ENCODE measurements at places on chromosomes 2 and 18.
A peak's percentile ranks its signal among the peaks of the same experiment; 100 is the strongest.

DNA sequence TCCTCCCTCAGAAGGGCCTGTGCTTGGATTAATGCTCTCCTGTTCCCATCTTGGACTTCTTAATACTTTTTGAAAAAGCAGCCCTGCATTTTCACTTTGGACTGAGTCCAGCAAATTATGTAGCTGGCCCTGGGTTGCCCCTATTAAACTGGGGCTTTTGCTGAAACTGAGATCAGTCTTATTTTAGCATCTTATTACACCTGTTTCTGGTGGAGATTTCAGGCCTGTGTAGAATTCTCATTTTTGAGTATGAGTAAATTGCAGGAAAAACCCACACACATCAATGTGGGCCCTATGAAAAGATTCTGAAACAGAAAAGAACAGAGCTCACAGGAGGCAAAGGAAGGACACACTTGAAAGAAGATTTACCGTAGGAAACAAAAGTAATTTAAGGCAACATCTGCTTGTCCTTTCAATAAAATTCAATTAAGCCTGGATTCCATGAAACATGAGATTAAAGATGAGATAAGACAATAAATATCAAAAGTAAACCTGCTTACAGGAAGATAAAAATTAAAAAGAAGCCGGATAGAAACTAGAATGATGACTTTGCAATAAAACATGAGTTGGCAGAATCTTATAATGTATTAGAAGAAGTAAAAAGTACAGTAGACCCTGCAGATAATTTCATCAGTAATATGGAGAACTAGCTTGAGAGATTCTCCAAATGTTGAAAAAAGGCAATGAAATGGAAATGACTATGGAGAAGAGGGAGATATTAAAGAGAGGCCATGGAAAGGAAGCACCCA is 90.7 kb upstream of the GCFC2 start:
- DNase-seq = no peak

DNA sequence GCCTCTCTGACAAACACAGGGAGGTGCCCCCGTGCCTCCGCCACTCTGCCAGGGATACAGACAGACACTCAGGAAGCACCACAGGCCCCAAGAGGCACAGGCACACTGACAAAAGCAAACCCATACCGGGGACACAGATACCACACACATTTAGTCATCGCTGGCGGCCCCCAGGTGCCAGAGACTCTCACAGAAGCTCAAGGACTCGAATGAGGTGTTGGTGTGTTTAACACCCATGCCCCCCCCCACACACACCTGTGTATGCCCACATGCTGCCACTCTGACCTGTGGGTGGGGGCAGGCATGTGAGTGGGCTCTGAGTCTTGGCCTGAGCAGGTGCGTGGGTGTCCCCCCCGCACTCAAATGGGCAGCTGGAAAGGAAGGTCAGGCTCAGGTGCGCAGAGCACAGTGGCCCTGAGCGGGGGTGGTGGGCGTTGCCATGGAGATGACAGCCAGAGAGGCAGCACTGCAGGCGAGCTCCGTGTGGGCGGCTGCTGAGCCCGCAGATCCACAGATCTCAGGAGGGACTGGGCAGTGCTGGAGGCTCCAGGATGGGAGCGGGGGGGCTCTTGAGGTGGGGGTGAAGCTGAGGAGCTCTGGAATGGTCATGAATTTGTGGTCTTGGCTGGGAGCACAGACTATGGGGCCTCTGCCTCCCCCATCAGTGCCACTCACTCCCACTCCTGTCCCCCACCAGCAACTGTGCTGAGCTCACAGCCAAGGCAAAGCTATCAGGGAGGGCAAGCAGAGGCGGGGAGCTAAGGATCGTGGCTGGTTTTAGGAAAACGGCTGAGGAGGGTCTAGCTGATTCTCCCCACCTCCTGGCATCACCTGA is 73.9 kb upstream of the TAF1B start:
- no peak for DNase-seq

DNA sequence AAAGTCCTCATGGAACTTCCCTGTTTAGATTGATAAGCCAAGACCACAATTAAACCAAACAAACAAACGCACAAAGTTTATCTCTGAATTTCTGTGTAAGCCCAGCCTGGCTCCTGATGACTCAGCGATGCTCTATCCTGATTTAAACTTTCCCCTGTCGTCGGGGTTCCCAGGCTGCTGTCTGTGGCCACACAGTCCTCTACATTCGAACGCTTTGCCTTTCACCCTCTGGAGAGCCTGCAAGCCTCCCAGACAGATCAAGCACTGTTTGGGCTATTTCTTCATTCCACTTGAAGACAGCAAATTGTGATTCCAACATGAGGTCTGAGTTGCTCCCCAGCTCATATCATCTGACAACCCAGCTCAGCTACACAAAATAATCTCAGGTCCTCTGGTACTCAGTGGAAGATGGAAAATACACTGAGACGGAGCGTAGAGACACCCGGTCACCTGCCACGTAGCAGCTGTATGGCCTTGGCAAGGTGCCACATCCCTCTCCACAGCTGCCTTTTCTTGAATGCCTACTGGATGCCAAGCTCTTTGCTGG is 51.2 kb downstream of the CYRIA start:
- DNase-seq = no peak

- DNase-seq = no peak
Observed at GRCh38 chr2:7031547-7032245, 114.5 kb downstream of the RNF144A start.

DNA sequence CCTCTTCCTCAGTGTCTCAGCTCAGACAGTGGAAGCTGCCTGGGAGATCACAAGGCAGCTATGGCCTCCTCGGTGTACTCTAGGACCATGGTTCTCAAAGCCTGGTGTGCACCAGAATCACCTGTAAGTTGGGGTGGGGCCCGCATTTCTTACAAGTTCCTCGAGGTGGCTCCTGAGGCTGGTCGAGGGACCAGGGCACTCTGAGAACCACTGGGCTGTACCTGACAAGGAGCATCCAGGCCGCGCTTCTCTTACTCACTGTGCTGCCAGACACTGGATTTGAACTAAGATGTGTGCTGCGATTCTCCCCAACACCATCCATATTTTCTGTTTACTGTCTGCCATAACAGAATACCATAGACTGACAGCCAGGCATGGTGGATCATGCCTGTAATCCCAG is 59.5 kb downstream of the DIPK1C start:
- no peak for DNase-seq

GRCh38 chr2:133293544-133294353 is 274.5 kb downstream of the NCKAP5 start:
- peak; percentile 3 for DNase-seq

GRCh38 chr2:15058015-15058720 is 425.7 kb downstream of the LRATD1 start:
- no peak for DNase-seq

- no peak for DNase-seq
Observed at GRCh38 chr2:205929246-205929942, 156.6 kb downstream of the INO80D start.

GRCh38 chr2:196783431-196784094 is 15.9 kb downstream of the GTF3C3 start:
- no peak for DNase-seq

DNA sequence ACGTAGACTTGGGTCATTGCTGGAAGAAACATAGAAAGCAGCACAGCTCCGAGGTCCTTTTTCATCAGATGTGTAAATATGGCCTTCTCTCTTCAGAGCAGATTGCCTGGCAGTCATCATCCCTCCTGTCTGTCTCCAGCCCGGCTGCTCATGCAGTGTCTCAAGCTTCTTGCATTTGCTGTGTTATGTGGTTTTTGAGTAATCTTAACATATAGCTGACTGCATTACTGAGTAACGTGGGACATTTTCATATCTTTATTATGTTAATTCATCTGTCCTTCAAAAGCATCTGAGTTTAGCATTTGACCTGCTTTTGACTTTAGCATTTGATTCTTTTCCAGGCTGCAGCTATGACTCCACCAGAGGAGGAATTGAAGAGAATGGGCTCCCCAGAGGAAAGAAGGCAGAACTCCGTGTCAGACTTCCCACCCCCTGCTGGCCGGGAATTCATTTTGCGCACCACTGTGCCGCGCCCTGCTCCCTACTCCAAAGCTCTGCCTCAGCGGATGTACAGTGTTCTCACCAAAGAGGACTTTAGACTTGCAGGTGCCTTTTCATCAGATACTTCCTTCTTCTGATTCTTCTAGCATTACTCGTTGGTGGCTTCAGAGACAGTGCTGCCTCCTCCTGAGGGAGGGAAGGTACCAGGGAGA is 116.2 kb downstream of the RAB3GAP1 start:
- DNase-seq = no peak

DNA sequence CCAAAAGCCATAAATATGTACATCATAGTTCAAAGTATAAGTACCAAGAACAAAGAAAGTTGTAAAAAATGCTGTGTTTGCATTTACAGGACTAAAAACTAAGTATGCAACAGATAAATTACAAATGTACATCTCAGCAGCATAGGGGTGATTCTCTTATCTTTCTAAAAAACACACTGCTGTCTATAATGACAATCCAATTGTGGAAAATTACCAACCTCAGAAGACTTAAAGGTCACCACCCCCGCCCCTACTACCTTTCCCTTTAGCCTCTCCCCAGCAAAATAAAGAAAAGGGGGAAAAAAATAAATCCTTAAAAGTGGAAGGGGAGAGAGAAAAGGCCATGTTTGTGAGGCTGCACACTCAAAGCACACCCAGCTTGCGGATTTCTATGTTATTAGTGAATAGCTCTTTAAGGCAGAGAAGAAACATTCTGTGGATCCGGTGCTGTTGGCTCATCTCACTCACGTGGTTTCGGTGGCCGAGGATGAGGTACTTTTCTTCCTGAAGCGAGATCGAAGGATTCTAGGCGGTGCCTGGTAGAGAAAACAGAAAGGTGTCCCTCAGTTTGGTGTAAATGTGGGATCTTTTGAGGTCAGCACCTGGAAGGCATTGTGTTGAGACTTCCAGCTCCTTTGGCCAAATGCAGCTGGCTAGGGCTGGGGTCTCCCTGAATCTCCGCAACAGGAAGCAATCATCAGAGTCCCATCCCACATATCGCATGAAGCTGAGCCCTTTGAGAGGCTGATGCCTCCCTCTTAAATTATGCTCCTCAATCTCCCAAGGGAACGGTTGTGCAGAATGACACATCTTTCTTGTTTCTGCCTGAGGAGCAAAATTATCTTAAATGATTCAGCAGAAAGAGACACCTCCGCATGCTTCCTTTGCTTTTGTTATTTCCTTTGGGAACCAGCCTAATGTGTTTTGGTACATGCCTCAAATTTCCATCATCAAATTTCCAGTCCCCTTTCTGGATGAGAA is 17.6 kb downstream of the MRPL35 start:
- no peak for DNase-seq

- no peak for DNase-seq
Observed at GRCh38 chr2:136164280-136164776, 46.4 kb upstream of the CXCR4 start.

GRCh38 chr2:169510496-169510895 is 994 bp downstream of the KLHL41 start:
- no peak for DNase-seq

- DNase-seq = no peak
Observed at GRCh38 chr2:212177724-212178123, 360.9 kb downstream of the ERBB4 start.

GRCh38 chr2:237889016-237889415 is 29.6 kb downstream of the RAMP1 start:
- no peak for DNase-seq

- DNase-seq = no peak
Observed at GRCh38 chr2:36404754-36405153, 49.2 kb downstream of the CRIM1 start.

GRCh38 chr18:8776013-8776943 is 70.9 kb downstream of the MTCL1 start:
- no peak for DNase-seq

GRCh38 chr2:208595386-208596275 is 189.0 kb downstream of the PTH2R start:
- no peak for DNase-seq

GRCh38 chr2:191635333-191636234 is 42.4 kb upstream of the NABP1 start:
- DNase-seq = no peak

DNA sequence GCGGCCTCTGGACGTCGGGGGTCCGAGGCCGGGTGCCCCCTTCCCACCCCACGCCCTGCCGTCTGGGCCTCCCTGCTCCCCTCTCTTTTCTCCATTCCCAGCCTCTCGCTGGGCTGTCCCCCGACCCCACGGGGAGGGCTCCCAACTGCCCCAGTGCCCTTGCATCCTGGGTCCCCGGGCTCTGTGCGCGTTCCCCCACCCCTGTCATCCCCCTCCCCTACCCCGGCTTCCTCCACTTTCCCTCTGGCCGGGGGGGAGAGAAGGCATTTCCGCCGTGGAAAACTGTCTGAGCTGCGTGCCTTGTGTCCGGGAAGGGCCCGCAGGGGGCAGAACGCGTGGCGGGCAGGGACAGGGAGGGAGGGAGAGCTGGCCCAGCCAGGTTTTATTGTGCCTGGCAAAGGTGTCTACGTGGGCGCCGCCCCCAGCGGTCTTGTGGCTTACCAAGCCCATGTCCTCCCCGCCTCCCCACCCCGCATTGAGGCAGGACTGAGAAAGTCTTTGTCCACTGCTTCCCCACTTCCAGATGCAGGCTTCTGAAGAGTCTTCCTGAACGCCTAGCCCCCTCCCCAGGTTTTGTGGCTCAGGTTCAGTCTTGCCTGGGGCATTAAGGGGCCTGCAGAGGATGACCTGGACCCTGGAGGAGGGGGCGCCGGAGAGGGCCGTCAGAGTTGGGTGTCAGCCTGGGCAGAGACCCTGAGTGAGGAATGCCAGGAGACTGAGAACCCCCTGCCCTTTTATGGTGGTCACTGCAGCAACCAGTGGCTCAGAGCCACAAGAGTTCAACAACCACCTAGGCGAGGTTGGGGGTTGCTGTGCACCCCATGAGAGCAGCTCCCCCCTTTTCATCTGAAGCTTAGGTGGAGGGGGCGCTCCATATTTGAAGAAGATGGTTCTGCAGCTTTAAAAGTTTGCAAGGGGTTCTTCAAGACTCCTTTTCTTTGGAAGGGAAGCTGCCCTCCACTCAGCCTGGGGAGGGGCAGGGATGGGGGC is 1.3 kb downstream of the ITM2C start:
- DNase-seq = peak; percentile 38

DNA sequence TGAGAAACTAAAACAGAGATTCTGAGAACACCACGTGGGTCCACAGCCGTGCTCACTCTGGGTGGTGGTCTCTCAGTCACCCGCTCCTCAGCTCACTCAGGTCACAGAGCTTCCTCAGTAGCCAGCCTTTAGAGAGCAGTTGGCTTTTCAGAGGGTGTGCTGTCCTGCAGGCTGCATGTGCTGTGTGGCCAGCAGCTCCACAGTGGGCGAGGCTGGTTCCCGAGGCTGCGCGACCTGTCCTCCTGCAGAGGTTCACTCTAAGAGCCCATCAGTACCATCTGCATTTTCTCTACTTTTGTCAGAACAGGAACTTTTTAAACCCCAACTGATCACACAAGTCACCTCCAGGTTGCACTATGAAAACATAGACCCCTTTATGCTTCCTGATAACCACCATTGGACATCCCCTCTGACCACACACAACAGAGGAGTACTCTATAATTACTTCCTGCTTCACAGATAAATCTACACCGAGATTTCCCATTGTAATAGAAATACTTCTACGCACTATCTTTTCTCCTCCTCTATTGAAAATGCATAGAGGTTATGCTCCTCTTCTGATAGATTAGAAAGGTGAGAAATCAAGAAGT is 93.1 kb downstream of the GYPC start:
- DNase-seq = no peak

GRCh38 chr2:201369775-201370174 is 12.6 kb upstream of the FLACC1 start:
- DNase-seq = no peak

GRCh38 chr2:232779934-232780333 is 3.6 kb upstream of the KCNJ13 start:
- no peak for DNase-seq
